ENCODE measurements at places on chromosomes 13 and 19.

GRCh38 chr13:46963904-46964303 lies 67.1 kb upstream of the HTR2A start:
- DNase-seq, result no peak

GRCh38 chr13:80850771-80851170 lies 509.8 kb upstream of the SPRY2 start:
- no peak for DNase-seq

DNA sequence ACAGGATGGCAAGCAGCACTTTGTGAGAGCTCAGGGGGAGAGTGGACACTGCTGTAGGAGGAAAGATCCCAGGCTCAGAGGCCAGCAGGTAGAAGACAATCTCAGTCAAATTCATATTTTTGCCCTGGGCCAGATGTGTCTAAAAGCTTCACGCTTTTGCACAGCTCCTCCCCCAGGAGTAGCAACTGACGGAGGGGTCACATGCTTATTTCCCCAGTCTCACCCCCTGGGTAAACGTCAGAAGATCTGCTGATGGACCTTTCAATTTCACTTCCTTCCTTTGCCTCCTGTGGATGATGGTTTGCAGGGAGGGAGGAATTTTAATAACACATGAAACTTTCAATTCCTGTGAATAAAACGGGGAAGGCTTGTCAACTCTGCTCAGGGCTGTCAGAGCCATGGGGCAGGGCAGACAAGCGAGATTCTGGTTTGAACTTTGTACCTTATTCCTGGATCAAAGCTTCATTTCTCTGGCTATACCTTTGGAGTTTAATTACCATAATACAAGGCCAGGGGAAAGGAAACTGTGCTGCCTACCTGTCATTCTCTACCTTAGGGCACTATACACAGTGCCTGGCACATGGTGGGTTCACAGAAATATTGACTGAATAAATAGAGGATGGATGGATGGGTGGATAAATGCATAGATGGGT lies 41.0 kb downstream of the POU4F1 start:
- no peak for DNase-seq

- DNase-seq, result no peak
Measured at GRCh38 chr13:99074693-99075092, 96.8 kb upstream of the DOCK9 start.

DNA sequence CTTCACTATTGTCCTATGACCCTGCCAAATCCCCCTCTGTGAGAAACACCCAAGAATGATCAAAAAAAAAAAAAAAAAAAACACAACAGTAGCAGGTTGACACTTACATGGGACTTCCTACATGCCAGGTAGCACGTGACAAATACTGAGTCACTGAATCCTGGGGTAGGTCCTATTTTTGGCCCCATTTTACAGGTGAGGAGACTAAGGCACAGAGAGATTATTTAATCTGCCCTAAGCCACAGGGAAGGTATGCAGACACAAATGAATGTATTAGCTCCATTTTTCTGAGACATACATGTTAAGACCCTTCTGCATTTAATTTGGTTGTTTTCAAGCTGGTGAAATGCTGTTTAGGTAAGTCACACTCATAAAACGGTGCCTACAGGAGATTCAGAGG lies 15.7 kb downstream of the ZNF575 start:
- DNase-seq, result no peak

GRCh38 chr19:31424861-31425620 lies 75.8 kb upstream of the TSHZ3 start:
- DNase-seq, result no peak

GRCh38 chr13:58619396-58620113 lies 988.0 kb downstream of the PCDH17 start:
- DNase-seq, result no peak

GRCh38 chr13:73497430-73497829 lies 438.6 kb downstream of the KLF5 start:
- no peak for DNase-seq
